AG09309 (cell line): ENCODE measurements at places on chromosomes 13 and 19.
A peak's percentile ranks its signal among the peaks of the same experiment; 100 is the strongest.

- no peak for DNase-seq
These were observed 106.1 kb downstream of the SLC25A15 start for GRCh38 chr13:40895227-40896184.

GRCh38 chr19:41939861-41940730 lies 11.8 kb upstream of the ERFL start:
- DNase-seq: no peak

DNA sequence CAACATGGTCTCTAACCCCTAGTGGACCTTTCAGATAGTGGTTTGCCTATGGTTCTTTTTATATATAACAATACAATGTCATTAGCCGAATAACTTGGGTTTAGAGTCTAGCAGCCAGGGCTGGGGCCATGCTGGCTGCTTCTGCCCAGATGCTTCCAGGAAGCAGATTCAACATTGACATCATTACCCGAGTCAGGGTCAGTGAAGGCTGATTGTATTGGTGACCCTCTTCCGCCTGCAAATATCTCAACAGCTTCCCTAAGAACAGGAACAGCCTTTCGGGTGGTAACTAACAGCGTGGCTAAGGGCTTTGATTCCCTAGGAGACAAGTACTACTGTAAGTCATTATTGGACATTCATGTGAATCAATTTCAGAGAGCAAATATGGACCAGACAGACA lies 476.4 kb downstream of the UQCRFS1 start:
- DNase-seq: no peak

GRCh38 chr19:44653977-44654774 lies 10.5 kb downstream of the PVR start:
- no peak for DNase-seq

DNA sequence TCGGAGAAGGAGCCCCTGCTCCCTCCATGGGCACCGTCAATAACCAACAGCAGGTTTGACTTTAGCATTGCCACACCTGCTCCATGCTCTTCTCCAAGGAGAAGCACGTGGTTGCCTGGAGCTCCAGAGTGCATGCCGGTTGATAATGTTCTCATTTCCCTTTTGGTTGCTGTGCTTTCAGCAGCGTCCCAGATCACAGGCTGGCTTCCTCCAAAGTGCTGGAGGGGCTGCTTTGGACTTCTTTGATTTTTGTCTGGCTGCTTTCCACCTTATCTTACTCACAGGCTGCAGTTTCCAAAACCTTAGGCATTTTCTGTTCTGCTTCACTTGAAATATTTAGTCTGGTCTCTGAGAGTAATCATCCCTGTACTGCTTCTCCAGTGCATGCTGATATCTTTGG lies 123.8 kb upstream of the IRS2 start:
- no peak for DNase-seq

DNA sequence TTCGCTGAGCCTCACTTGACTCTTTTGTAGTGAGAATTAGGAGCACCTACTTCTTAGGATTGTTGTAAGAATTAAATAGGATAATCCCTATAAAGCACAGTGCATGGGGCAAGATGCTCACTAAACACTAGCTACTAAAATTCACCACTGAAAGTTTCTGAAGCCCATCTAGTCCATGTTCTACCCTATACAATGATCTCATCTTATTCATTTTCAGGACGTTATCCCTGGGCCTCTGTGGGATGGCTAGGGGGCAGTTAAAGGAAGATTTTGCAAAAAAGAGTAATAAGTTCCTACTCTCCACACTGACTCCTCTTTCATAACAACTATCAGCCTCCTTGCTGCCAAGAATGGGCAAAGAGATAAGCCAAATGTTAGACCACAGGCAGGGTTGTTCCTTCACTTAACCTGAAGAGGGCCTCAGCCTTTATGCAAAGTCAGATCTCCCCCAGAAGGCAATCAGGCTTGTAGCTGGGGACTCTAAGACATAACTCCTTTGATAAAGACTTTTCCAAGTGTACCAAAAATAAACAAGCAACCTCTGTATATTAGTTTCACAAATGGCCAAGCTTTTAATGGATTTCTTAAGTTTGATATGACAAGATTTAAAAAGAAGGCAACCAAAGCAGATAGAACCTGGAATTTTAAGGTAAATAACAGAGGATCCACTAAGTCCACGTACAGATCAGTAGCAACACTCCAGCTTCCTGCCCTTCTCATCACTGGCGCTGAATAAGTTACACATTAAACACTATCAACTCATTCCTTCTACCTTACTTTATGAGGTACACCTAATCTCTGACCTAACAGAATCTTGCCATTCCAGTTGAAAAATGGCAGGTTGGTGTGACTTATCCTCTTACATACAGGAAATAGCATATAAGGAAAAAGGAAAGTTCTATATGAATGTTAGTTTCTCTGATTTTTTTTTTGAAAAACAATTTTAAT lies 44.4 kb downstream of the ELF1 start:
- peak; percentile 20 for DNase-seq

GRCh38 chr19:51800473-51801244 lies 5.7 kb downstream of the FPR3 start:
- DNase-seq: no peak

GRCh38 chr19:16266586-16266942 lies 58.1 kb upstream of the KLF2 start:
- no peak for DNase-seq

GRCh38 chr13:91557328-91558090 lies 159.1 kb downstream of the GPC5 start:
- DNase-seq: no peak

DNA sequence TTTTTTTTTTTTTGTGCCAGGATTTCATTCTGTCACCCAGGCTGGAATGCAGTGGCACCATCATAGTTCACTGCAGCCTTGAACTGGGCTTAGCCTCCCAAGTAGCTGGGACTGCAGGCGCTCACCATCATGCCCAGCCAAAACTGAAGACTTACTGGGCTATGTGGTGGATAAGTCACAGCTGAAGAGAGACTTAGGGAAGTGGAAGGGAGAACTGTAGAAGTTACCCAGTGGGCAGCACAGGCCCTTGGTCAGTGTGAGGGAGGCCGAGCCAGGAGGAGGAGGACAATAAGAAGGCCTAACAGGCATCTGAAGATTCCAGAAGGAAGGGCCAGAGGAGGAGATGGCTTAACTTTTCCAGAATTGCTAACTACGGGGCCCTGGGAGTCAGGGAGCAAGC lies 4.0 kb upstream of the PSPN start:
- no peak for DNase-seq

DNA sequence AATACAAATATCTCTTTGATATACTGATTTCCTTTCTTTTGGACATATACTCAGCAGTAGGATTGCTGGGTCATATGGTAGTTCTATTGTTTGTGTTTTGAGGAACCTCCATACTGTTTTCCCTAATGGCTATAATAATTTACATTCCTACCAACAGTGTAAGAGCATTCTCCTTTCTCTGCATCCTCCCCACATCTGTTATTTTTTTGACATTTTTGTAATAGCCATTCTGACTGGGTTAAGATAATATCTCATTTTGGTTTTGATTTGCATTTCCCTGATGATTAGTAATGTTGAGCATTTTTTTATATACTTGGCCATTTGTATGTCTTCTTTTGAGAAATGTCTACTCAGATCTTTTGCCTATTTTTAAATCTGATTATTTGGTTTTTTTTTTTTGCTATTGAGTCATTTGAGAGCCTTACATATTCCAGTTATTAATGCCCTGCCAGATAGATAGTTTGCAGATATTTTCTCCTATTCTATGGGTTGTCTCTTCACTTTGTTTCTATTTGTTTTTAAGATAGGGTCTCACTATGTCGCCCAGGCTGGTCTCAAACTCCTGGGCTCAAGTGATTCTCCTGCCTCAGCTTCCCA lies 95.7 kb downstream of the FNDC3A start:
- no peak for DNase-seq

GRCh38 chr13:36088001-36088400 lies 43.2 kb downstream of the DCLK1 start:
- no peak for DNase-seq

GRCh38 chr13:62096652-62097051 lies 681.0 kb upstream of the PCDH20 start:
- no peak for DNase-seq

GRCh38 chr19:38975214-38975860 lies at the start of gene FBXO17:
FBXO17 (minus strand) TSS chr19:38975742; CDS start chr19:38950319, 25,423 bp downstream.
- no peak for DNase-seq

DNA sequence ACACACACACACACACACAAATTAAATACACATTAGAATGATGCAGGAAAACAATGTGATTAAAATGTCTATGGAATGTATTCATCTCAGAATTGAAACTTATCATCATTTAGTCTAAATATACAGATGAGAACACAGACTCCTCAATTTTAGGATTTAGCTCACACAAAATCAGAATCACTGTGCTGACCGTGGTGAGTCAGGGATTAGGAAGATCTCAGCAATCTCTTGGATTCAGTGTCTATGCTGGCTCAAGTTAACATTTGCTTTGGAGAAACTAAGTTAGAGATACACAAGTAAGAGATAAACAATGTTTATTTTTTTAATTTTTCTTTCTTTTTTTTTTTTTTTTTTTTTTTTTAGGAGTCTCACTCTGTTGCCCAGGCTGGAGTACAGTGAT lies 323.6 kb downstream of the KLF12 start:
- DNase-seq: no peak

DNA sequence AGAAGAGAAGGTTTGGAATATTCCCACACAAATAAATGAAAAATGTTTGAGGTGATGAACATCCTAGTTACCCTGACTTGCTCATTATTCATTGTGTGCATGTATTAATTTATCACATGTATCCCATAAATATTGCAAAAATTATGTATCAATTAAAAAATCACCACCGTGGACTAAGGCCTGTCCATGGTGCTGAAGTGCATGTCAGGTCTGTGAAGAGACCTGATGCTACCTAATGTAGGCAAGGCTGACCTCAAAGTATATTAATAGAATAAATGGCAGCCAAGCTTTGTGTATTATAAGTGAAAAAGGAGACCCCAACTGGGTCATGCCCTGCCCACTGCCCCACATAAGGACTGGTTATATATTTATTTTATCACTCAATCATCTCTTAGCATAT lies 34.4 kb upstream of the ZNF835 start:
- DNase-seq: no peak

DNA sequence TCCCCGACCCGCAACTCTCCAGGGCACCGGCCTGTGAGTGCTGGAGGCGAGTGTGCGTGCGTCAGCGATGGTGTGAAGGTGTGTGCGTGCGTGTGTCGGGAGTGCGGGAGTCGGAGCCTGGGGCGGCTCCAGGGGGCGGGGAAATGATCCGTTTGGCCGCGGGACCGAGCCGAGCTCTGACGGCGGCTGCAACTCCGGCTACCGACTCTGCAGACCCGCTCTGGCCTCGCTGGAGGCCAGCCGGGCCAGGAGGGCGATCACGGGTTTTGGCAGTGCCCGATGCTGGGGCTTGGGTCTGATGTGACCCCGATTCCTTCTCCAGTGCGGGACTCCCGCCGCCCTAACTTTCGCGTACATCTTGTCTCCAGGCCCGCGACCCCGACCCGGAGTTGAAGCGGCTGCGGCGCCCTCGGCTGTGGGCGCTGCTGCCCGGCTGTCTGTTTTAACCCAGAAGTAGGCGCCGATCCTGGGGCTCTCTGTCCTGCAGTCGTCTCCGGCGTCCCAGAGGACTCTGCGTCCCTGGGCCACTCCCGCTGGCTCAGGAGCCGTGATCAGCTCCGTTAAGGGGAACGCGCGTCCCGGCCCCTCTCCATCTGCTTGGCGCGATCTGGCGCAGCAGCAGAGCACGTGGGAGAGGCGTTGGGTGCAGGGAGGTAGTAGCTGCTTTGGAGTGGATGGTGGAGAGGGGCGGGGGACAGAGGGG lies 1.2 kb downstream of the CHST8 start:
- DNase-seq: no peak

DNA sequence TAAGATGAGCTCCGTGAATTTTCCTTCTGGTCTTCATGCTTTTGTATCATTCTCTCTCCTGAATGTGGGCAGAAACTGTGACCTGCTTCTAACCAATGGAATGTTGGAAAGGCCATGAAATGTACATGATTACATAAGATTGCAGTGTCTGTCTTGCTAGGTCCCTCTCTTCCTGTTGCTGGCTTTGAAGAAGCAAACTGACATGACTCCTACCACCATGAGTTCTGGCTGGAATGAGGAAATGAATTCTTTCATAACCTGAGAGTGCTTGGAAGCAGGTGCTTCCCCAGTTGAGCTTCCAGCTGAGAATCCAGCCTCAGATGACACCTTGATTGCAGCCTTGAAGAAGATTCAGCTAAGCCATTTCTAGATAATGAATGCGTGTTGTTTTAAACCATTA lies 275.0 kb upstream of the MIR17HG start:
- no peak for DNase-seq
